ENCODE measurements at places on chromosomes 3 and 15.

DNA sequence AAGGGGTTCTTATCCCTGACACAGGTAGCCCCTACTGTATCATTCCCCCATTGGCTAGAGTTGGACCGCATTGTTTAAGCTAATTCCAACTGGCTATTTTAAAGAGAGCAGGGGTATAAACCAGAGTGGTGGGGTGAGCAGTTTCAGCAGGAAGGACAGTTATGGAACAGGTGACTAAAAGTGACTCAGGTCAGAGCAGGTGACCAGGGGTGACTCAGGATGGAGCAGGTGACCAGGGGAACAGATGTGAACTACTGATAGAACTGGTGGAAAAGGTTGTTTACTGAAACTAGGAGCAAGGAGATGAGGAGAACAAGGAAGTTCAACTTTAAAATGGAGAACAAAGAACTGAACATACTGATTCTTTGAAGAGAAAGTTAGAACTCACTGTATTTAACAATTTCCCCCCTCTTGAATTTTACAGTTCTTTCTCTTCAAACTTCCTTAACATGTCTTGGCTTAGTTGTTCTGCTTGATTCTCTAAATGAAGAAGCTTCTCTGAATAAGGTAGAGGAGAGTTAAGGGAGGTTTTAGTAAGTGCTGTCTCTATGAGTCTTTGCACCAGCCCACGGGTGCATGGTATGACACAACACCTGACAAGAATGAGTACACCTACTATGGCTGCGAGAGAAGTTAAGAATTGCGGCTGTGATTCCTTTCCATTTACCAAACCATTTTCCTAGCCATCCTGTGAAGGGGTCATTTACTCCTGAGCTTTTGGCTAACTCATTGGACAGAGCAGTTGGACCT lies 83.4 kb upstream of the WNT7A start:
- no peak for DNase-seq

DNA sequence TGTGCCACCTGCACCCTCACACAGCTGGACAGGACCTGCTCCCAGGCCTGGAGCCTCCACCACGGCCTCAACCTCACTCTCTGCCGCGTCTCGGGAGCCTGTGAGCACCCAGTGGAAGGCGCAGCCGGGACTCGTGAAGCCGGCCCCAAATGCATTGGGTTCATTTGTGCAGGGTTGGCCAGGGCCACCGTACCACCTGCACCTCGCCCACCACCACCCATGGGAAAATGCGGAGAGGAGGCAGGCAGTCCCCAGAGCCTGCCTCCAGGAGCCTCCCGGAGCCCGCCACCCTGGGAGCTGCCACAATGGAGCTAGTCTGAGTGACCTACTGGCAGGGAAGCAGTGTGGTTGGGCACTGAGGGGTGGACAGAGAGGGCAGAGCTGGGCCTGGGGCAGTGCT lies 62.5 kb upstream of the HRH1 start:
- no peak for DNase-seq

DNA sequence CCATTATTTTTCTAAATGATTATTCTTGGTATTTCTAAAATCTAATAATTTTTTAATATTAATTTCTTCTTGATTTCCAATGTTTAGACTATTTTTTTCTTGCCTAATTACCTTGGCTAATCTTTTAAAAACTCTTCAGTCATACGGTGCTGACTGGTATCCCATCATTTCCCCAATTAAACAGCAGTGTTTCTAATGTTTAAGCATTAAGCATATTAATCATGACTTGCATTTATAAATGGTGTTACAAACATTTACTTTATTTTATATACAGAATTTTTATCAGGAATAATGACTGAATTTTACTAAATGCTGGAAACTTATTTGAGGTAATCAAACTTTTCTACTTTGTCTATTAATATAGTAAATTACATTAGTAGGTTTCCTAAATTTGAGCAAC lies 199.3 kb downstream of the ADAMTSL3 start:
- DNase-seq, result no peak

DNA sequence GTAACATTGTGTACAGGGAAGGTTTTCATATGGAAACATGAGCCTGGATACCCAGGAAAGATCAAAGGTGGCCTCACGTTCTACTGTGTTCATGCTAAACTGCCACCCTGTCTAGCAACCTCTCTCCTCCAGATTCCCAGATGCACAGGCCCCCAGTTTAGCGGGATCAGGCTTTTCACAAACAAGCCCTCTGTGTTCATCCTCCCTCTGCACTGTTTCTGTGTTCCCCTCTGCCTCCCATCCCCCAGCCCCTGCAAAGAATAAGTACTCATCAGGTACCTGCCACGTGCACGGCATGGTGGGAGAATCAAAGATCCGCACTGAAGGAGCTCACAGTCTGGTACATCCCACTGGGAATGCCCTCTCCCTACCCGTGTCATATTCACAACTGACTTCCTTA lies 46.1 kb downstream of the TMEM266 start:
- DNase-seq, result no peak

DNA sequence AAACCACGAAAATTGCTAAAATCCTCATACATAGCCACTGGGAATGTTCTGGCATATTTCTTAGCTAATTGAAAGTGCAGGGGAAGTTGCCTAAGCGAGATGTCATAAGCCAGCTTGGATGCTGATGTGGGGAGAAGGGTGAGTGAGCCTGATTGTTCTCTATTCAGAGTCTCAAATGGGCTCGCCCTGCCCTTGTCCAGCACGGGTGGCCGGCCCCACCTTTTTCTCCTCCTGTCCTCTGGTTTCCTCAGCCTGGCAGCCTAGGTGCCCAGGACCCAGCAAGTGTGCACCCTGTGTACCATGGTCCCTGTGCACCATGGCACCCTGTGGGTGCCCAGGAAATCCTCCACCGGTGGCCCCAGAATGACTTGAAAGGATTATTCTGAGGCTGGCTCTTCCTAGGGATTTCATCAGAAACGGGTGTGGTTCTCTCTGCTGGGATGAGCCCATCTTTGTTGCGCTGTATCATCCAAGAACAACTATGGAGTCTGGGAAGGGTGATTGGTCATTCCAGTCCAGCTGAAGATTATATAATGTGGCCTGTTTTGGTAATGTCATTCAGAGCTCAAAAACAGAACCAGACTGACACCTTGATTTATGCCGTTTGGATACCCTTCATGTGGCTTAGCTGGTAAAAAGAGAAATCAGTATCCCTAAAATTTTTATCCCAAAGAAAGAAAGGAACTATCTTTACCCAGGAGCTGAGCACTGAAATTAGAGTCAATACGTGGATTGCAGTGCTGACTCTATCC lies 150.8 kb upstream of the BHLHE40 start:
- no peak for DNase-seq

GRCh38 chr15:88334436-88334835 lies 77.9 kb upstream of the NTRK3 start:
- no peak for DNase-seq

- no peak for DNase-seq
These were observed 614.0 kb upstream of the AGTR1 start for GRCh38 chr3:148083526-148084182.

- DNase-seq, result peak; percentile 54
These were observed 1.4 kb downstream of the XXYLT1 start for GRCh38 chr3:195269375-195270078.

GRCh38 chr3:123286308-123287023 lies 84.7 kb downstream of the SEC22A start:
- DNase-seq, result peak; percentile 65

GRCh38 chr3:136645915-136646314 lies 106.3 kb downstream of the STAG1 start:
- no peak for DNase-seq

GRCh38 chr3:49807431-49808114 lies 4.5 kb downstream of the INKA1 start:
- peak; percentile 72 for DNase-seq

All from KBM-7 (cell line).